ENCODE measurements at places on chromosomes 2 and 18.
A peak's percentile ranks its signal among the peaks of the same experiment; 100 is the strongest.

DNA sequence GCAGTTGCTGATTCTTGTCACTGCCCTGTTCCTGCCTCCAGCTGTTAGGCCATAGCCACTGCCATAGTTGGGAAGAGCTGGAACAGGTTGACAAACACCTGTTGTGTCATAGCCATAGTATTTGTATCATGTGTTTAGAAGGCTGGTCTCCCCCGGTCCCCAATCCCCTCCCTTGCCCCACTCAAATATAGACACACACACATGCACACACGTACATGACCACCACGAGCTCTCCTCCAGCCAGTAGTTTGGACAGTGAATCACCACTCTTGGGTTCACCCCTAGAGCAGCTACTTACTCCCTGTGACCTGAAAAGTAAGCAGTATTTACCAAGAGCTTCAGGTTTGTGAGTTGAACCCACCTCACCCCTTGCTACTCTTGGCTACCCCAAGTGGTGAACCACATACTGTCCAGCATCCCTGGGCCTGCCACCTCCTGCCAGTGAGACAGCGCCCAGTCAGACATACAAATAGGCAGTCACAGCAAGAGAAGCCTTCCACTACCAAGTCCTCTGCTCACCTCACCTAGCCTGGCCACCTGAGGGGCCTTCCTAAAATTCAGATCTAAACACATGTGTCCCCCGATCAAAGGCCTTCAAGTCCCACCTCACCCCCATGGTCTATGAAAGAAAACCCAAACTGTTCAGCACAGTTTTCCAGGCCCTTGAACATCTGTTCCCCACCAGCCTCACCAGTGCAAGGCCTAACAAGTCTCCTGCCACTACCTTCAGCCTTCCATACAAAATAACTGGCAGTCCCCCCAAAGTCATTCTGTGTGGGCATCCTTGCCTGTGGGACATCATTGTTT, 7.1 kb downstream of the PCBP1 start:
- DNase-seq, result no peak

- DNase-seq, result no peak
Measured at GRCh38 chr2:12041236-12041635, 294.8 kb downstream of the LPIN1 start.

DNA sequence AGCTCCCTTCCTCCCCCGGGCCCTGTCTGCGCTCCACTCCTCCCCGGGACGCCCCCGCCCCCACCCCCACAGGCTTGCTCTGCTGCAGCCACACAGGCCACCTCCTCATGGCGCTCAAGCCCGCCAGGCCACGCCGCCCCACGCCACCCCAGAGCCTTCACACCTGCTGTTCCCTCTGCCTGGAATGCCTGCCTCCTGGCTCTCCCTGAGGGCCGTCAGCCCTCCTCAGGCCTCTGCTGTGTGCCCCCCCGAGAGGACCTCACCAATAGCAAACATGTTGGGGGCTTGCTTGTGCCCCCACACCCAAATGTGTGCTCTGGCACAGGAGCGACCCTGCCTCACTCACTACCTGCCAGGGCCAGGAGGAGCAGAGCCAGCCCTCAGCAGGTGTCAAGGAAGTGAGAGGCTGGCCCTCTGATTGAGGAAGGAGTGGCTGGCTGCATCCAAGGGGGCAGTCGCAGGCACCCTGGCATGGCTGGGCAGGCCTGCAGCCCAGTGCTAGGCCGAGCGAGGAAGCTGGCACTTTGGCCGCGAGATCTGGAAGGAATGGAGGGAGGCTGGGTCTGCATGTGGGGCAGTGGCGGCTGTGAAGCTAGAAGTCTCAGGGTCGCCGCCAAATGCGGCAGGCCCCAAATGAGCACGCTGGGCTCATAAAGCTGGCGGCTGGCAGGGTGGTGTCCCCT, 86.5 kb downstream of the INHBB start:
- peak; percentile 34 for DNase-seq

- DNase-seq, result no peak
Measured at GRCh38 chr2:65411056-65411795, 21.2 kb downstream of the SPRED2 start.

GRCh38 chr18:9757827-9758621, 49.9 kb downstream of the RAB31 start:
- DNase-seq, result no peak

DNA sequence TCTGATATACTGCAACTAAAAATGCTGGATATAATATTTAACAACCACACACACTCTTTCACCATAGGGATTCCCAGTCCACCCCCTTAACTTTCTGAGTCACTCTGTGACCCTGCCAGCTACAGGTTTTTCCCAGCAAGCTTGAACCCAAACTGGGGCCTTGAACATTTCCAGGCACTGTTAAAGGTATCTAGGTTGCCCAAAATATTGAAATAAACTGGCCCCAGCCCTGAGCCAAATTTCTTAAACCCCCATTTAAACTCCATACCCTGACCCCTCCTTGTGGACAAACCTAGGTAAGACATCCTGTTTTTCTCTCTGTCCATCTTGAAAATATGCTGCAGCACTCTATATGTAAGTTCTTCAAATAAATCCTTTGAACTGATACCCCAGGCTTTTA, 19.7 kb upstream of the DCTN1 start:
- DNase-seq, result no peak

- no peak for DNase-seq
Measured at GRCh38 chr2:68825866-68826265, 45.3 kb downstream of the BMP10 start.

DNA sequence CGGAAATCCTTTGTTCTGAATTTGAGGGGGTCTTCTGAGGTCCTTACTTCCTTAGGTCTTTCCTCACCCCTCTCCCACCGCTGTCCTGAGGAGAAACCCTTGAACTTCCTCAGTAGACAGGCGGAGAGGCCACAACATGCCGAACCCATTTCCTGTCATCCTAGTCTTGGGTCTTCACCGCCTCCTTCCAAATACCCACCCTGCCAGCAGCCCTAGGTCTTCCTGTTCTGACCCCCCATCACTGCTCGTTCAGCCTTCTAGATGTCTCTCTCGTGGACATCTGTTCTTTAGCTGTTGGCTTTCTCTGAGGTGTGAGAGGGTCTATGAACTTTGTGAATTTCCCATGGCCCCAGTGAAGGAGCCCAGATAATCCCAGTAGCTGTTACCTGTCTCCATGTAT, 27.2 kb upstream of the CYP27A1 start:
- DNase-seq, result no peak
